ENCODE measurements at places on chromosomes 1 and 21.
A peak's percentile ranks its signal among the peaks of the same experiment; 100 is the strongest.

DNA sequence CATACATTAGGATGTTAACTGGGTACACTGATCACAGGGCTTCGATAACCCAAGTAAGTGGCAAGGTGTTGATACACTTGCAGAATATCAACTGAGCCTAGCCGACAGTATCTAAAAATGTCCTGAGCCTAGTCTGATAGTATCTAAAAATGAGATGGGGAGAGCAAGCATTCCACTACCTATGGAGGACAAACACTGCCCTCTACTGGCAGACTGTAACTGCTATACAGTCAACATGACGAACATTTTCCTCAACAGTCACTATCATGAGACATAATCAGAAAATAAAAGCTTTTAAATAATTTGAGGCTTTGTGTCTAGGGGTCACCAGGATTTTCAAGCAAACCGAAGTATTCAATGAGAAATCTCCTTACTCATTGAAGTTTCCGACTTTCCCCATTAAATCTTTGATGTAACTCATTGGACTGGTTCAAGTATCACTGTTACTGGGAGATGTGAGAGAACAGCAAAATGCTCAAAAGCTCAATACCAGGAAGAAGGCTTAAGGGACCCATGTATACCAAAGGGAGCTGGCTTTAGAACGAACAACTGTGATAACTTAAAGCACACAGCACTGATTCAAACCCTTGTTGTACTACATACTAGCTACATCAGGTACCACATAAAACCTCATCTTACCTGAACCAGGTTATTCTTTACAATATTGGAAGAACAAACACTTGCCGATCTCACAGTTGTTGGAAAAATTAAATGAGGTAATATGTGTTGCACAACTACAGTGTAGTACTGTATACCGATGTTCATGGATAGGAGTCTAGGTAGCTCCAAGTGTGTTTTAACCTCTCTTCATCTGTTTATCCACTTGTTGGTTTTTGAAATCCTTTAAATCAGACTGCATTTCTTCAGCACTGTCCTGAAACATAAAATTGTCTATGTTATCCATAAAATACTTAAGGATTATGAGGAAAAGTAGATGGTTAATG, 31.1 kb upstream of the SLC45A3 start:
- DNase-seq: peak; percentile 87

- DNase-seq: no peak
Measured at GRCh38 chr21:26207021-26207420, 36.5 kb upstream of the APP start.

GRCh38 chr1:7680207-7680954, 90.7 kb upstream of the VAMP3 start:
- no peak for DNase-seq

DNA sequence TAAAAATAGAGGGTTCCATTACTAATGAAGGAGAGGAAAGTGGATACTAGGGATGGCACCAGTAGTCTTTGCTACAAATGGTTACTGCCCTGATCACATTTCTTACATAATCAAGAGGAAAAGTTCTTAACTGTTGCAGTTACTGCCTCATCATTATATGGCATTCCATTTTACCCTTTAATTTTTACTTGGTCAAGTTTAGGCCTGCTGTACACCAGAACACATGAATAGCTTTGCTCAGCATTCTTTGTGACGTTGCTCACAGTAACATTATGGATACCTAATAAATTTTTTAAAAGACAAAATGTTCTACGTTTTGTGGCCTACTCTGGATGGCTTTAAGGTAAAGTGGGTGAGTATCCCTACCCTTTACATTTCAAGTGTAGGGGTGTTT, 38.6 kb upstream of the CR1L start:
- no peak for DNase-seq

- no peak for DNase-seq
Measured at GRCh38 chr1:232504651-232505050, 125.3 kb downstream of the SIPA1L2 start.

GRCh38 chr1:52424231-52424636, 19.8 kb downstream of the PRPF38A start:
- no peak for DNase-seq

- no peak for DNase-seq
Measured at GRCh38 chr1:210264496-210265380, 32.1 kb downstream of the SERTAD4 start.

- DNase-seq: no peak
Measured at GRCh38 chr1:201228011-201228983, 37.7 kb downstream of the IGFN1 start.

DNA sequence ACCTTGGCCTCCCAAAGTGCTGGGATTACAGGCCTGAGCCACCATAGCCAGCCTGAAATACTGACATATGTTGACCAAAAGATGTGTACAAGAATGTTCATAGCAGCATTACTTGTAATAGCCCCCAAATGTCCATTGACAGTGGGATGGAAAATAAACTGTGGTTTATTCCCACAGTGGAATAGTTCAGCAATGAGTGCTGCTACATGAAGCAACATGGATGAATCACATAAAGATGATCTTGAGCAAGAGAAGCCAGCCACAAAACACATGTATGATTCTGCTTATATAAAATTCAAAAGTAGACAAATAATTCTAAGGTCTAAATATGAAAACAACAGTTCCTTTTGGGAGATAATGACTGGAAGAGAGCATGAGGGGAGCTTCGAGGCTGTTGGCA, 9.1 kb upstream of the CREG1 start:
- DNase-seq: no peak

DNA sequence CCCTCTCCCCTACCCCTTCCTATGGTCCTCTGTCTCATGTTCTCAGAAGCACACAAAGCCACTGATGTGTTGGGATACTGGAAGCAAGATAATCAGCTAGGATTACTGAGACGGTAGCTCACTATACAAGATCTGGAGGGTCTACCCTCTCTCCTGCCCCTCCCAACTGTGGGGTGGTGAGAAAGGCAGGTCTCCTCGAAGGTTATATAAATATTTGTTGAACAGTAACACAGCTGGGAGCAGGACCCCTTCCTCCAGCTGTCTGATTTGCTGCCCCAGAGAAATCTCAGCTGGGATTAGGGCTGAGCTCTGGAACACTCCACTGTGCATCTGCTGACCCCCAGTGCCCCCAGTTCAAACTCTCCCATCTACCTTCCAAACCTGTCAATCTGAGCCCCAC, 94.2 kb upstream of the IPO9 start:
- DNase-seq: no peak

- DNase-seq: no peak
Measured at GRCh38 chr1:36321119-36321951, 2.1 kb downstream of the EVA1B start.

DNA sequence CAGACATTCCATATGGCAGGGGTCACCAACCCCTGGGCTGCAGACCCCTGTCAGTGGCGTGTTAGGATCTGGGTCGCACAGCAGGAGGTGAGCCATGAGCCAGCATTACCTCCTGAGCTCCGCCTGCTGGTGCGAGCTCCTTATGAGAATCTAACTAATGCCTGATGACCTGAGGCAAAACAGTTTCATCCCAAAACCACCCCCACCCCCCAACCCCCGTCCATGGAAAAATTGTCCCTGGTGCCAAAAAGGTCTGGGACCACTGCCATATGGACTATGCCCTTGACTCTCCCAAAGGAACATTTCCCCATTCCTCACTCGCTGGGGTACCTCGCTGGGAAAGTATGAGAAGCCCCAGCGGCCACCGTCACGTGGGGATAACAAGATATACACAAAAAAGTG, 6.4 kb upstream of the CPT2 start:
- no peak for DNase-seq

DNA sequence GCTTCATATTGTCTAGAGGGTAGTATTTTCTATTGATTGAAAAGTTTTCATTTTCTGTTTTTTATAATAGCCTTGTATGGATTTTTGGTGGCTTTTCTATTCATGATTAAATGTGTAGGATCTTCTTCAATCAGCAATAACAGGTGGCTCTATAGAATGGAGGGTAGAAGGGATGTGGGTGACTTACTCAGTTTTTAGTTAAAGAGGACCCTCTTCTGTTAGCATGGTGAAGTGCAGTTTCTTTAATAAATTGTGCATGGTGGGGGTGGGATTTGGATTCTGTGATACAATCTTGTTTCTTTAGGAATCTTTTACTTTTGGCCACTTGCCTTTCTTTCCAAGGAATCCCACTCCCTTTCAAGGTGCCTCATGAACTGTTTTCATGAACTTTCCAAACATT, 64.7 kb downstream of the SLC35A3 start:
- peak; percentile 55 for DNase-seq

GRCh38 chr1:156642265-156643048, 540 bp downstream of the BCAN start:
- no peak for DNase-seq

- peak; percentile 40 for DNase-seq
Measured at GRCh38 chr21:36964827-36965719, 1.4 kb downstream of the HLCS start.

DNA sequence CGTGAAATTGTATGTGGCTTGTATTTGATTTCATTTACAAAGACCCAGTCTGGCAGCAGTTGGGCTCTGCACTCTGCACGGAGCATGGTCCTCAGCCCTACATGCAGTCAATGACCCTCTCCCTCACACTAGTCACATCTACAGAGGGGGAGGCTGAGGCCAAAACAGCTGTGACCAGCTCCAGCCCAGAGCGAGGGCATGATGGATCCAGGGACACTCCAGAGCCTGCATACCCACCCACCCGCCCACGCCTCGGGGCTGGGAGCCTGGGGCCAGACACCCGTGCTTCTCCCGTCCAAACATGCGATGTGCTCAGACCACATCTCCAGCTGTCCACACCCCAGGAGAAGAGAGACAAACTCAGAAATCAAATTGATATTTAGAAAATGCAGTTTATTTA, 14.0 kb upstream of the PRDM16 start:
- DNase-seq: no peak

- DNase-seq: no peak
Measured at GRCh38 chr1:30409476-30410152, 313.8 kb downstream of the MATN1 start.
